BJ (cell line): ENCODE measurements at places on chromosomes 13 and 19. TPM values are rescaled to one million over a fixed set of nuclear protein-coding genes. Genes with fewer than 3 reads are reported as not detected.

DNA sequence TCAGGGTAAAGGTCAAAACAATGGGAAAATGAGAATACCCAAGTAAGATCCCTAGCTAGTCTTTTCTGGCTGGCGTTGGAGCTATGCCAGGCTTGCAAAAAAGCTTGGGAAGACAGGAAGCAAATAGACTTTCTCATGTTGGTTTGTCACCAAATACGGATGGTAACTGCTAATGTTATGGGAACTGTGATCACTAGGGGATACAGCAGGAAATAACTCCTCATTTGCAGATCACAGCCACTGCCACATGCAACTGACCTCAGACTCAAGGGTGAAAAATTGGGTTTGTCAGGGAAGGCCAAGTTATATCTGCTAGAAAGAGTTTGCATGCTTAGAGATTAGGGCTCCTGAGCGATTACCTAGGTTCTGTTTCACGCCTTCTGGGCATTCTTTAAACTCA, 162.9 kb downstream of the NHLRC3 start:
- DNase-seq, result no peak

- no peak for DNase-seq
These were observed 20.0 kb downstream of the ZNF780B start for GRCh38 chr19:40035996-40036395.

GRCh38 chr19:14434543-14435319, 1.6 kb downstream of the PKN1 start:
- peak; percentile 52 for DNase-seq

- DNase-seq, result no peak
These were observed 454 bp downstream of the TIMM44 start for GRCh38 chr19:7942981-7943443.

GRCh38 chr13:112744168-112745021, 54.6 kb downstream of the ATP11A start:
- no peak for DNase-seq

DNA sequence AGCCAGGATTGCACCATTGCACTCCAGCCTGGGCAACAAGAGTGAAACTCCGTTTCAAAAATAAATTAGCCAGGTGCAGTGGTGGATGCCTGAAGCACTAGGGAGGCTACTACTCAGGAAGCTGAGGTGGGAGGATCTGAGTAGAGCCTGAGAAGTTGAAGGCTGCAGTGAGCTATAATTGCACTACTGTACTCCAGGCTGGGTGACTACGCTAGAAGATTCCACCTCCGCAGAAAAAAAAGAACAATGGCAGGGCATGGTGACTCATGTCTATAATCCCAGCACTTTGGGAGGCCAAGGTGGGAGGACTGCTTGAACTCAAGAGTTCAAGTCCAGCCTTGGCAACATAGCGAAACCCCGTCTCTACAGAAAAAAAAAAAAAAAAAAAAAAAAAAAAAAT, 20.5 kb downstream of the HAUS8 start:
- DNase-seq, result no peak

DNA sequence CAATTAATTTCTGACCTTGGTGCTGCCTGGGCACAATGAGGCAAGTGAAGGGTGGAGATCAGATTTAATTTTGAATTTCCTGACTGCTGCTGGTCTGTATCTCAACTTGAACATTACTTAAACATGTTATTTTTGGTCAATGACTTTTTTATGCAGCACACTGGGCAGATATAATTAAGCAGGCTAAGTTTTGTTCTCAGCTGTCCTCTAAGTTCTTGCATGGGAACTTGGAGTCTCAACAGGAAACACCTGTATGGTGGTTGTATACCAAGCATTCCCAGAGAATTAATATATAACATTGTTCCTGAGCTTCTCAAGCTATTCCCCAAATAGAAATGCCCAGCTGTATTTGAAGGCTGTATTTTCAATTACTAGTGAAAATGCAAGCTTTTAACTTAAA, 113.5 kb upstream of the EDNRB start:
- DNase-seq, result no peak

- no peak for DNase-seq
These were observed 158.8 kb upstream of the DACH1 start for GRCh38 chr13:72025836-72026235.

Gene CERS1
- polyA plus RNA-seq, result 0.39 and 0.83 TPM in 2 replicates

DNA sequence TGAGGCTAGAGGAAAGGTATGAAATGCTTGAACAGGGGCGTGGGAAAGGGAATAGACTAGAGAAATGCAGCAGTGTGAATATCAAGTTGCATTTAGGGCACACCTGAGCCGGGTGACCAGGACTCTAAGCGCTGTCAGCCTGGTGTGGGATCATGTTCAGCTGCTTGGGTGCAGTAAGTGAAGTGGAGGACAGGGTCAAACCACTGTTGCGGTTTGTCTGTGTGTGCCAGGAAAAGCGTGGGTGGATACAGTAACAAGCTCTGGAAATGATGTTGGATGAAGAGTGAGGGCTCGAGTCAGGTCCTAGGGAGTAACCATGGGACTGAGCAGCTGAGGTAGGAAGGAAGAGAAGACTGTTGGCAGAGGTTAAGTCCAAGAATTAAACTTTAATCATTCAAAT, 15.8 kb downstream of the DGKH start:
- DNase-seq, result no peak

DNA sequence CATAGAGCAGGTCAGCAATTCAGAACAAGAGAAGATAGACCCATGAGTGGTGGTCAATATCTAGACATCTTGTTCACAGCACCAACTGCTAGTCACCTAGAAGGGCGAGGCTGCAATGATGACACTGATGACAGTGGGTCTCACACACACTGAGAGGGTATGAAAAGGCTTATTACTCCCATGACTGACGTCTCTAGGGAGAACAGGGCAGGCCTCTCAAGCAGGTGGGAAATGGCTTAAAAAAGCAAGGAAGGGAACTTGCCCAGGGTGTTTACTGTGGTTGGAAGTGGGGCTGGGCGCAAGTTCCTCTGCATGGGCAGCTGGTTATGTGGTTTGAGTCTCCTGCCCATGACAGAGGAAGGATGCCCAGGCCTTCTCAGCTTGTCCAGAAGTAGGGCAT, 33.8 kb downstream of the ZNF44 start:
- no peak for DNase-seq

DNA sequence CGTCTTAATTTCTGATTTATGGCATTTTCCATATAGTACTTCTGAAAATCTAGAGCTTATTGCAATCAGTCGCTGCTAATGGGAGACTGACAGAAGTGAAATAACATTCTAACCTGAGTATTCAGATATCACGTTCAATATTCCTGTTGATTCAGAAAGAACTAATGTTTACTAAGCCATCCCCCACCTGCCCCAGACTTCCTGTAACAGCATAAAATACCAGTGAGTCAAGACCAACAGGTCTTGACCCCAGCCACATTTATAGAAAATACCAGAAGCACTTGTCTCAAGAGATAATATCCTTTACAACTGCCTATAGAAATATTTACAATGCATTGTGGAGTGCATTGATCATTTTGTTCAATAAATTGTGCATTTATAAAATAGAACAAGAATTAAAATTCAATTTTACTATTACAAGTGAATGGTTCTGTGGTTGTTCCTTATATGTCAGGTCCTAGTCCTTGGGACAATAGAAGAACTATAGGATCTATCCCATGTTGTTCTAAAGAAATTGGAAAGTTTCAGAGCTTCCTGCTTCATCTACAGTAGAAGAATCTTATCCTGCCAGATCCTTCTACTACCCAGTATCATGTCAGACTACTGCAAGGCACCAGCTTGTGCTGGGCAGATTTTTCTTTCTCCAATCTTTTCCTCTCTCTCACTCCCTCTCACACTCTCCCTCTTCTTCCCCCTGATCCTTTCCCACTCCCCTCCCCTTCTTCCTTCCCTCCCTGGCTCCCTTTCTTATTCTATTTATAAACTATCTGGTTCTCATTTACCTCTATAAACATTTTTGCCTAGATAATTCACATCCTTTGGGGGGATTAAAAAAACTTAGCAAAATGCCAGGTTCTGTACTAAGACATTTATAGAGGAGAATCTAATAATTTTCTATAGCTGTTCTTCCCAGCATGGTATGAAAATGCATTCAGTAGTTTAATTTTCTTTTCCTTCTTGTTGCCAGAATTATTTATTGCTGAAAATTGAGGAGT, 629.9 kb downstream of the DIAPH3 start:
- no peak for DNase-seq

- no peak for DNase-seq
These were observed 3.2 kb upstream of the PRR36 start for GRCh38 chr19:7877249-7877836.

Gene PPM1N
- polyA plus RNA-seq, result 1.0 and 1.2 TPM in 2 replicates

- no peak for DNase-seq
These were observed 66.6 kb downstream of the GADD45B start for GRCh38 chr19:2542341-2543069.

DNA sequence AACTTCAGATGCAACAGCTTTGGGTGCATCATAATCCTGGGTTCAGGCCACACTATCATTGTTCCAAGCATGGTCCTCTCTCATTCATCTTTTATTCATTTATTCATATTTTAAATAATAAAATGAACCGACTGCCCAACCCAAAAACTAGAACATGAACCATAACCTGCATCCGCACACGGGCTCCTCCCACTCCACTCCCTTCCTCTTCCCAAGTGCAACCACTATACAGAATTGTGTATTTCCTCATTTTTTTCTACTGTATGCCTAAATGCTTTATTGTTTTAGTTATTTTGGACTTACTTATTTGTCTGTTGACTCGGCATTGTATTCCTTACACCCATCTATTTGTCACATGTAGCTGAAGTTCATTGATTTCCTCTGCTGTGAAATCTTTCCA, 30.7 kb upstream of the POMP start:
- DNase-seq, result no peak

Gene FSD1
- polyA plus RNA-seq, result 3.9 and 11.9 TPM in 2 replicates

- DNase-seq, result no peak
These were observed 1.5 kb upstream of the ADAMTSL5 start for GRCh38 chr19:1514295-1514661.

DNA sequence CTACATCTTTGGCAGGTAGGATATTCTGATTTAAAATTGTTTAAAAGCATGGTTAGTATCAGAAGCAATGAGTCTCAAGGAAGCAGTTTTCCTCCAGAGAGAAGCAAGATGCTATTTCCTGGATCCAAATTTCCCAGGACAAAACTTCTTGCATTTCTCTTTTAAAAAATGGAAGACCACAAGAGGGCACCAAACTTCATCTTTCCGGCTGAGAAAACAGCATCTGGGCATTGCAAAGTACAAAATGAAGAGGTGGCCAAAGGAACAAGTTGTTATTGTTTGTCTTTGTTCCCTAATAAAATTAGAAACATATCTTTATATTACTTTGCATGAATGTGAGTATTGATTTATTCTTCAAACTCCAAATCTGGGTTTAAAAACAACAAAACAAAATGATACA, 60.0 kb upstream of the LRCH1 start:
- DNase-seq, result no peak
